GM23248 (cell line): ENCODE measurements at places on chromosomes 7 and 10.
A peak's percentile ranks its signal among the peaks of the same experiment; 100 is the strongest.

- no peak for DNase-seq
Observed at GRCh38 chr7:44291066-44291732, 34.2 kb downstream of the CAMK2B start.

- no peak for DNase-seq
Observed at GRCh38 chr7:87709258-87709657, 81.1 kb downstream of the RUNDC3B start.

DNA sequence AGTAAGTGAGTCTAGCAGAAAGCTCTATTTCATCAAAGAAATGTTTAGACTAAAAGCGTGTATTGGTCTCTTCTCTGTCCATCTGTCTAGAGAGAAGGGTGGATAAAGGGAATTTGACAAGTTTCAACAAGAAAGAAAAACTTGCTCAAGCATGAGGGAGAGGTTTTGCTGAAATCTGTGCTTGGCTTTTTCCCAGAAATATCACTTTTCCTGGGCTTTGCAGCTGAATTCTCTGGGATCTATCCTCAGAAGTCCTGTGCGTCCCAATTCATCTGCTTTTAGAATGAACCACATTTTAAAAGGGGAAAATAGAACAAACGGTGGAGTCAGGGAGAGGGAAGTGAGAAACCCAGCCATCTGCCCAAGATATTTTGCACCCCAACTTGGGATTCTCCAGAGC, 59.6 kb upstream of the CELF2 start:
- DNase-seq = no peak

GRCh38 chr7:87628780-87629569, 777 bp downstream of the RUNDC3B start:
- peak; percentile 51 for DNase-seq

GRCh38 chr7:1057416-1058291, 13.3 kb downstream of the GPR146 start:
- no peak for DNase-seq

DNA sequence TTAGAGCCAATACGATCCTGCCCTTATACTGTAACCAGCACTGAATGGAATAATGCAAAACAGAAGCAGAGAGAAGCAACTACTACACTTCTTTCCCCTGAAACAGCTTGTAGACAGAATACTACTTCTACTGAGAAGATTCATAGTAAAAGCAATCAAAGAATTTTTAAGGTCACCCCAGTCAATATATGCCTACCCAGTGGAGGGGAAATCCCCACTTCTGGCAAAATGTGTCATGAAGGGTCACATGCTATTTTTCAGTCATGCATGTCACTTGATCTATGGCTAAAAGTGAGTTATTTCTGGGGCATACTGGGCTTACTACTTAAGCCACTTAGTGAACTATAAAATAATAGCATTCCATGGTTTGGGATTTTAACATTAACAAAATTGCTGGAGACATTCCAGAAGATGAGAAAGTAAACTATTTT, 25.6 kb downstream of the IRF5 start:
- DNase-seq = peak; percentile 17
